ENCODE measurements at places on chromosomes 7 and 10.
A peak's percentile ranks its signal among the peaks of the same experiment; 100 is the strongest.

GRCh38 chr10:774661-775244 is 85.3 kb upstream of the DIP2C start:
- no peak for DNase-seq

DNA sequence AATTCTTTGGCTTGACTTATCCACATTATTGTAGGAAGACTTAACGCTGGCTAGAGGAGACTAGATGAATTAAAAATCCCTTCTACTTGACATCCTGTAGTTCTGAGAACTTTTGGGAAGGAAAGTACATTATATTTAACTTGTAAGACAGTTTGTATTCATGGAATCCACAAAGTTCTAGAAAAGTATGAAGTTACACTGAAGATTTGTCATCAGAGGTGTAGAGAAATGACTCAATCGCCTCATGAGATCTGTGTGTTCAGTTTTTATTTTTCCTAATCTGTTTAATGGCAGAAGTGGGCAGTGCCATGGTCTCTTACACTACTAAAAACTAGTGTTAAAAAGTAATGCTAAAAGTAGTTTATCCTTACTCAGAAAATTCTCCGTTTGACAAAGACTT is 89.1 kb upstream of the SMIM30 start:
- no peak for DNase-seq

DNA sequence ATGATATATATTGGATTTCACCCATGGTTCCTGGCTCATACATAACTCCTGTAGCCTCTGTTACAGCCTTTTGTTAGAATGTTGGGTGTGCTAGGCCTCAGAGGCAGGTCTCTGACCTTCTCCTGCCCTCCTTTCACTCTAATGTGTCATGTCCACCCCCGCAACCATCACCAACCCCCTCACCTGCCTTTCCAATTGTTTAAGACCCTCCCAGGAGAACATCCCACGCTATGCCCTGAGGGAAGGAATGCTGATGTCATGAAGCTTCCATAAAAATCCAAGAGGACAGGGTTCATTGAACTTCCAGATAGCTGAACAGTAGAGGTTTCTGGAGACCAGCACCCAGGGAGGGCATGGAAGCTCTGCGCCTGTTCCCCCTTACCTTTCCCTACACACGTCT is 30.8 kb upstream of the C10orf67 start:
- DNase-seq = no peak

DNA sequence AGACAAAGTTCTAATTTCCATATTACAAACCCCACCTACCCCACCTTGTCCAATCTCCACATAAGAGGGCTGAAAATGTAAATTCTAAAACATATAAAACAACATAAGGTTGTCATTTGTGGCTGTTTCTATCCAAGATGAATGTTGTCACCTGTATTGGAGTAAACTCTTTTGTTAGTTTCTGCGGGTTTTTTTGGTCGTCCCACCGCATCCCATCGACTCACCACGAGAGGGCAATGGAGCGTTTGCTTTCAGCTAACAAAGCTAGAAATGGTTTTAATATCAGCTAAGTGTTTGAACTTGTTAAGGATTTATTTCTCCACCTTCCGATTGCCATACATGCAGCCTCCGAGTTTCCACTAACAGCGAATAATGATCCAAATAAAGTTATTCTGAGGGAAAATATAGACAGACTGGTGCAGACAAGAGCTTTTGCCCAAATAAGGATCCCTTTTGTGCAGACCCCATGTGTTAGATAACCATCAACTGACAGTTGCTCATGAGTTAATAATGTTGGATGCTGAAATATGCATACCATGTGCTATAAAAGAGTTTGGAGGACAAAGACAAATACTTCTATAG is 137.2 kb downstream of the ARID5B start:
- no peak for DNase-seq

GRCh38 chr7:37915438-37915837 is 1.2 kb downstream of the SFRP4 start:
- no peak for DNase-seq

DNA sequence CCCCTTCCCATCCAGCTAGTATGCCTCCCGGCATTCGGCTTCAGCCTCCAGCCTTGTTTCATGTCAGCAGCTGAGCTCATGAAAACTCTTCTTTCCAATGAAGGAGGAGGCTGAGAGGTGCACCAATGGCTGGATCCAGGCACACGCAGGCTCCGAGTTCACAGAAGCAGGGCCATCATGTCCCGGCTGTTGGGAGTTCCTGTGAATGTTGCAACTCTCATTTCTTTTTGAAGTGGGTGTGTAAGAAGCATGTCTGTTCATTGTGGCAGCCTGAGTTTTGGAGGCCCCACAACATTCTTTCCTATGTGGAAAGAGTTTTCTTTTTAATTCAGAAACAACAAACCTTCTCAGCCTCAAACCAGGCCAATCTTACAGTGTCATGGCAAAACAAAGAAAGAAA is 89.7 kb downstream of the PTPRE start:
- no peak for DNase-seq

DNA sequence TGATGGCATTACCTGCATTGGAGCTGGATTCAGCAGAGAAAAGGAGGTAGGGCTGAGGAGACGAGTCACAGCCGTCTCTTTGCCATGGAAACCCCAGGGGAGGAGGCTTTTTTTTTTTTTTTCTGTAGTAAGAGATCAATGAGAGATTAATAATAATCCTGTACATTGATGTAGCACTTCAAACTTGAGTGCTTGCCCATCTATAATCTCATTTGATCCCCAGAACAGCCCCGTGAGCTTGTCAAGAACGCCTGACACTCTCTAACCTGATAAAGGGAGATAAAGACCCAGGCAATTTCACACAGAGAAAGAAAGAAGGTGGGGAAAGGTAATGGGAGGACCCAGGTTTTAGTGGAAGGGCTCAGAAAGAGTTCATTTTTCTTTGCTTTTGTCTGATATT is 195.2 kb upstream of the FOXK1 start:
- no peak for DNase-seq

GRCh38 chr10:92124020-92124419 is 166.9 kb downstream of the CPEB3 start:
- DNase-seq = no peak

DNA sequence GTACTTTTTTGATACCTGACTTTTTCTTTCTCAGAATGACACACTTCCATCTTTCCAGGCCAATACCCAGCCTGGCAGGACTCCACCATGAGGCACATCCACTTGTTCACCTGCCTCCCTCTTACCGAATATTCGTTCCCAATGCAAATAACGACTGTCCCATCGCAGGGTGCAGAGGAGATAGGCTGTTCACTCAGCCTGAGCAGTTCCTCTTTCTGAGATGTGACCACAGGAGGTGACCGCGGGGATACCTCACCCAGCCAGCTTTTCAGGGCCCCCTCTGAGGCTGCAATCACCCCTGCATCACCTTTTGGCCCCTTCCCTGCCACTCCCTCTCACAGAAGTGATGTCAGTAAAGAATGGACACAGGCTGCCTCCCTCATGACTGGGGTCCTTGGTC is 28.3 kb downstream of the PTPRN2 start:
- DNase-seq = no peak

DNA sequence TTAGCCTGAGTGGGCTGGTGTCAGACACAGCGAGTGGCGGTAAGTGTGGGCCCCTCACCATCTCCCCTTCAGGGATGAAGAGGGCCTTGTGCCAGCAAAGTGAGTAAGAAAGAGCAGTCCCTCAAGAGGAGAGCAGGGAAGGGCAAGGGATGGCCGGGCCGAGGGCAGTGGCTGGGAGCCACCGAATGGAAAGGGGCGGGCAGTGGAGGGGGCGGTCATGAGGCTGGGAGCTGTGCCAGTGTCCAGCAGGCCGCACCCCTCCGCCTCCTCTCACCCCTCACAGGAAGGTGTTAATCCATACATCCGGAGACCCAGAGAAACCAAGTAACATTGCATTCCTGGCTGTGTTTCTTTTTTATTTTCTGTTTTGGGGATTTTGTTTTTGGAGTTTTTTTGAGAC is 28.6 kb upstream of the RASGEF1A start:
- no peak for DNase-seq

DNA sequence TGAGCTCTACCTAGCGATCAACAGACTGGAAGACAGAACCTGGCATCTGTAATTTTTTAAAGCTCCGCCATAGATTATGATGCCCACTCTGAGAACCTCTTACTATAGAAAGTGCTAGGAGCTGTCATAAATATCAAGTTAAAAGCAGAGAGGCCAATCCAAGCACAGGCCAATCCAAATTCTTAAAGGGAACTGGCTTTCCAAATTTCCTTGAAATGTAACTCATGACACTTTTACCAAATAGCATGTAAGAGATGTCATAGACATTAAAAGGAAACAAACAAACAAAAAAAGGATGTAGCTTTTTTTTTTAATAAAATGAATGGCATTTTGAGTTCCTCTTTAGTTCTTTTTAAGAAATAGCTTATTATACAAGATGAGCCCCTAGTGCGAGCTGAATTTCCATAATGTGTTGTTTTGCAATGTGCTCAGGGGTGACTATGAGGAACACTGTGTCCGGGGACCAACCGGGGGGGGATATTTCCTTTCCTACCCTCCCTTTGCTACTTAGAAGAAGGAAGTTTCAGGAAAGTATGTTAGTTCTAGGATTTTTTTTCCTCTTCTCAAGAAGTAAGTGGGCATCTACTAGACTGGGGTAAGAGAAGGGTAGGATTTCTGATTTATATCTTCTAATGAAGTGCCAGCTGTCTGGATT is 23.7 kb upstream of the MRC1 start:
- no peak for DNase-seq

DNA sequence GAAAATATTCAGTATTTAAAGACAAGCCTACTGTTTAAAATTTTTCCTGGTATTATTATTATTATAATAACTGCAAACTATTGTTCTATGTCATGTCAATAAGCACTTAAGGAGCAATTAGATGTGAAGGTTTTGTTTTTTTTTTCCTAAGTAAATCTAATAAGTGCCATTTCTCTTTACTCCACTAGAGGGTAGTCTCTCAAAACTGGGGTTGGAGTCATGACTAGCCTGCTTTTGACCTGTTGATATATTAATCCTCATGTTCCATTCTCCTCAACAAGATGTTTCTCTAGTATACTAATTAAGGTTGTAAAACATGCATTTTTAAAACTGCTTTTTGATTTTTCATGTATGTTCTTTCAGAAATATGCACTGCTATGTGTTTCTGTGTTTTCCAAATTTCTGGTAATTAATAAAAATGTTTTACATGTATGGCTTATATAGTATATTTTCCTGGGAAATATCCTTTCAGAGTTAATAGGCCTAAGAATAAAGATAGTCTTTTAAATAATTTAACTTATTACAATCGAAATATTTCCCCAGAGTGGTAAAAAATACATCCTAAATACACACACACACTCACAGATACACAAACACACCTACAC is 1.0 kb upstream of the LRRN3 start:
- no peak for DNase-seq

DNA sequence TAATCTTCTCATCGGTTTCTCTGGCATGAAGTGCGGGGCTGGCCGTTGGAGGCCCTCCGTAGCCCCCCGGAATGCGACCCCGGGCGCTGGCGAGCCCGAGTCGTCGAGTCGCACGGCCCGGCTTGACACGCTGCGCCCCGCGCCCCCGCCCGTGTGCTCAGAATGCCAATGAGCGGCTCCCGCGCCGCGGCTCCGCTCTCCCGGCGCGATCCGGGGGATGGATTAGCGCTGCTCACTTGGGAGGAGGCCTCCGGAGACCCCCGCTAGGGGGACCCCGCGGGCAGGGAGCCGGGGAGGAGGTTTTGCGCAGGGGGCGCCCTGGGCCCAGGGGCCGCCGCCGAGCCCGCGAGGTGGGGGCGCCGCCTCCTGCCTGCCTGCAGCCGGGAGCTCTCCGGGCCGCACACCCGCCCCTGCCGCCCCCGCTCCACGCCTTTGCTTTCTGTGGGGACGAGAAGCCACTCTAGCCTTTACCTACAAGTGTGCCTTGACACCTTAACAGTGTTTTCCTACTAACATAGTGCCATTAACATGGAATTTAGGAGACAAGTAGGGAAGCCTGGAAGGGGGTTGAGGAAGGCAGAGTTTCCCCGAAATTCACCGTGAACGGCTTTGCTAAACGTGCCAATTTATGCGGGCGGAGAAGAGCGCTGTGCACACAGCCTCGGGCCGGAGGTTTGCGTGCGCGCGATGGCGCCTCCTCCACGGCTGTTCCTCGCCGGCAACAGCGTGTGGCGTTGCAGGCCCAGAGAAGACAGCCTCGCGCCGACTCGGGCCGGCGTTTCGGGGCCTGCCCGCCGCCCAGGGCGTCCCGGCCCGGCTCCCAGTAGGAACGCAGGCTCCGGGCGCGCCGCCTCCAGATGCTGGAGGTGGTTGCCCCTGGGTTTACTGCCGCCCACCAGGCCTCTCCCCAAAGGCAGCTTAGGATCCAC is 7.1 kb downstream of the SHH start:
- DNase-seq = peak; percentile 20

GRCh38 chr10:121678631-121679174 is 80.5 kb upstream of the FGFR2 start:
- DNase-seq = no peak

GRCh38 chr10:9175200-9175599 is 1120.7 kb downstream of the GATA3 start:
- DNase-seq = no peak

- DNase-seq = no peak
Observed at GRCh38 chr7:123439191-123439590, 95.2 kb downstream of the IQUB start.

- DNase-seq = no peak
Observed at GRCh38 chr10:46528675-46529615, 27.5 kb downstream of the GPRIN2 start.

GRCh38 chr10:107492389-107492788 is 327.9 kb upstream of the SORCS1 start:
- DNase-seq = no peak

- no peak for DNase-seq
Observed at GRCh38 chr7:111098011-111098925, 7.3 kb downstream of the LRRN3 start.

GRCh38 chr7:9718071-9718661 is 1255.5 kb upstream of the PHF14 start:
- no peak for DNase-seq

GRCh38 chr7:21507627-21508343 is 35.1 kb upstream of the DNAH11 start:
- no peak for DNase-seq

DNA sequence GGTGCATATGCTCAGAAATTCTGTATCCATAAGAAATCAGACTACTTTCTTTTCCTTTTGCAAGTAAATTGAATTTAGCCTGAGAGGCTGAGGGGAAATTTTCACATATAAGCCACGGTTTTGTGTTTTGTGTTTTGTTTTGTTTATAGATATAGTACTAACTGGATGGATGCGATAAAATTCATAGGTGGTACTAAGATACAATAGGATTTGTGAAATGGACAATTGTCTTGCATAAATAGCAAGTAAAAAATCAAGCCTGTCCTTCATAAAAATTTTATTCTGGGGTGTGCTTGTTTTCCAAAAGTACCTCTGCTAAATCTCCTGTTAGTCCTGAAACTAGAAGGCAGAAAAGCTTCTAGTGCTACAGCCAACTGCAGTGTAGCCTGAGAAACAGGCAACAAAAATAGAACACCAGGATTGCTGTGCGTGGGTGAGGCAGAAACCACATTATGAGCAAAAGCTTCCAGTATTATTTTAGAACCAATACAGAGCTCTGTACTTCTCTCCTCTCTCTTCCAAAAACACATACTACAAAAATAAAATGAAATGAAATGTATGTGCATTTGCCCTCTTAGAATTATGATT is 634 bp upstream of the HDAC9 start:
- DNase-seq = no peak

GRCh38 chr7:73669858-73670385 is 2.3 kb downstream of the VPS37D start:
- no peak for DNase-seq

- DNase-seq = no peak
Observed at GRCh38 chr7:155198901-155199845, 98.5 kb upstream of the INSIG1 start.

GRCh38 chr7:128206017-128206746 is 34.9 kb upstream of the LEP start:
- DNase-seq = no peak
